ENCODE measurements at places on chromosomes 3 and 15.

GRCh38 chr3:3516996-3517395 is 282.2 kb upstream of the LRRN1 start:
- no peak for DNase-seq

GRCh38 chr3:134352031-134352671 is 22.1 kb downstream of the AMOTL2 start:
- no peak for DNase-seq

DNA sequence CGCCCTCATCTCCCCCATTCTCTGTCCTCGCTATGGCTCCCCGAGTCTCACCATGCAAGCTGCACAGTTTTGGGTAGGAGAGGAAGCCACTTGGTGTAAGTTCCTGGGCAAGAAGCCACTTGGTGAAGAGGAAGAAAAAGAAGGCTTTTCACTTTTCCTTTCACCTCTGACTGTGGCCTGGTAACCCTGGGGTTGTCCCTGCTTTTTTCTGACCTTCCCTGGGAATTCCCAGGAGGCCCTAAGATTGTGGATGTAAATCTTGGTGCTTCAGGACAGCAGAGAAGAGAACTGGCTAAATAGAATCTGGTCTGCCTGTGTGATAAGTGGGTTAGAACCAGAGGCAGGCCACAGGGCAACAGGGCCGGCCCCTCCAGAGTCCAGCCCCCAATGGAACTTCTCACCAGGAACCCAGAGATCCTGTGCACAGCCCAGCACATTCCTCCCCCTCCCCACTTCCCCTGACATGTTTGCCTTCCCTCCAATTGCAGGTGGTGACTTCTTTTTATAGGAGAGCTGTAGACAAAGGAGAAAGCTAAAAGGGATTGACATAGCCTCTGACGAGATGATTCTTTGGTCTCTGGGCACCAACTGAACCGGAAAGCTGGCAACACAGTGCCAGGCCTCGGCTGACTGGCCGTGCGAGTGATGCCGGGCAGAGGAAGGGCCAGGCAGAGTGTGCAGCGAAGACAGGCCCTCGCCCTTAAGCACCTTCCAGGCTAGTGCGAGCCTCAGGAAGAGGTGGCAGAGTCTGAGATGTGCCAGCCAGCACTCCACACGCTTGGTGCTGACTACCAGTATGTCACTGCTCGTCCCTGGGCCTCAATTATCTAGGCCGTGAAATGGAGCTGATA is 19.4 kb upstream of the SKOR1 start:
- no peak for DNase-seq

- no peak for DNase-seq
These were observed 108.3 kb downstream of the TOP2B start for GRCh38 chr3:25556447-25556846.

DNA sequence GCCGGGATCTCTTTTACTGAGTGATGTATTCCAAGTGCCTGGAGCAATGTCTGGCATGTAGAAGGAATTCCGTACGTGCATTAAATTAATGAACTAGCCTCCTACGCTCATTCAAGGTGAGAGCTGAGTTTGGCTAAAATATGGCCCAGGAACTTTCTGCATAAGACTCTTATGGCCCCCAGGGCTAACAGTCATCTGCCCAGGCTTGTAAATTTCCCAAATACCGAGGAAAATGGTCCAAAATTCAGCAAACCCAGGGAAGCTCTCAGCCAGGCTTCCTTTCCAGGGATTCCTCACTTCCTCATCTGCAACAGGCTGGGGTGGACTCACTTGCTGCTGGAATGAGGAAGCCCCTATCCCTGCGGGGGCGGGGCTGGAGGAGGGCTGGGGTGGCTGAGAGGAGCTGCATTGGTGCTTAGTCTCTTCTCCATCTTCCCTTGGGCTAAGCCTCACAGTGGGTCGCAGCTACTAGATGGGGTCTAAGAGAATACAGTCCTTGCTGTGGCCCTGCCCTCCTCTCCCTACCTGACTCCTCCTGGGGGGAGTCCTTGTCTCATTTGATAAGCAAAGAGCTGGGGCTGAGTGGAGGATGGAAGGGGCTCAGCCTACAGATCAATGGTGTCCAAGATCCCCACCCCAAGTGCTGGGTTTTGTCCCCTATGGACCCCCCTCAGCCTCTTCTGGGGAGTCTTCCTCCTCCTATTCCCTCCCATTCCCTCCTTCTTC is 28.5 kb upstream of the APOD start:
- no peak for DNase-seq

DNA sequence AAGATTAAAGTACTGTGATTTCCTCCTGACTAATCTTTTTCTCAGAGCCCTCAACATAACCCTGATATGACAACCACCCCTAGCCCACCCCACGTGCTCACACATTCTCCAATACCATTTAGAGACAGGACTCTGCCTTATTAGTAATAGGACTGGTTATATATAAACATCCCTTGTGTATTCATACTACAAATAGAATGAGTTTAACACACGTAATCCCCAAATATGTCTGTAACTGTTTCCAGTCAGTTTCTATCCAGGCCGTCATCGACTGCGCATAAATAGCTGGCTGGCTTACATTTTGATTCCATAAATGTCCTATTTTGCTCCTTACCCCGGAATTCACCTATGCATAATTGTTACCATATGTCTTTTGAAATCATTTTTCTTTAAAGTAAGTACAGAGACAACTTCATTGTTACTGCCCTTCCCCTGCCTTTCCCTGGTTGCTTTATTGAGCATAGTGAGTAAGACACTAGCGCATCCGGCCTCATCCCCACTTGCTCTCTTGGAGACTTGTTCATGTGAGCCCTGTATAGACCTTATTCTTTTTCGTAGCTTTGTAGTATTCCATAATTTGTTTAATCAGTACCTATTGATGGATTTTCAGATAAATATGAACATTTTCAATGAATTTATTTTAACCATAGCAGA is 3.5 kb upstream of the P2RY14 start:
- DNase-seq, result no peak

GRCh38 chr3:9863058-9863772 is 16.8 kb downstream of the CIDEC start:
- no peak for DNase-seq

- DNase-seq, result no peak
These were observed 30.6 kb upstream of the CERS3 start for GRCh38 chr15:100559330-100559729.

GRCh38 chr15:54277834-54278233 is 299.6 kb downstream of the UNC13C start:
- DNase-seq, result no peak

DNA sequence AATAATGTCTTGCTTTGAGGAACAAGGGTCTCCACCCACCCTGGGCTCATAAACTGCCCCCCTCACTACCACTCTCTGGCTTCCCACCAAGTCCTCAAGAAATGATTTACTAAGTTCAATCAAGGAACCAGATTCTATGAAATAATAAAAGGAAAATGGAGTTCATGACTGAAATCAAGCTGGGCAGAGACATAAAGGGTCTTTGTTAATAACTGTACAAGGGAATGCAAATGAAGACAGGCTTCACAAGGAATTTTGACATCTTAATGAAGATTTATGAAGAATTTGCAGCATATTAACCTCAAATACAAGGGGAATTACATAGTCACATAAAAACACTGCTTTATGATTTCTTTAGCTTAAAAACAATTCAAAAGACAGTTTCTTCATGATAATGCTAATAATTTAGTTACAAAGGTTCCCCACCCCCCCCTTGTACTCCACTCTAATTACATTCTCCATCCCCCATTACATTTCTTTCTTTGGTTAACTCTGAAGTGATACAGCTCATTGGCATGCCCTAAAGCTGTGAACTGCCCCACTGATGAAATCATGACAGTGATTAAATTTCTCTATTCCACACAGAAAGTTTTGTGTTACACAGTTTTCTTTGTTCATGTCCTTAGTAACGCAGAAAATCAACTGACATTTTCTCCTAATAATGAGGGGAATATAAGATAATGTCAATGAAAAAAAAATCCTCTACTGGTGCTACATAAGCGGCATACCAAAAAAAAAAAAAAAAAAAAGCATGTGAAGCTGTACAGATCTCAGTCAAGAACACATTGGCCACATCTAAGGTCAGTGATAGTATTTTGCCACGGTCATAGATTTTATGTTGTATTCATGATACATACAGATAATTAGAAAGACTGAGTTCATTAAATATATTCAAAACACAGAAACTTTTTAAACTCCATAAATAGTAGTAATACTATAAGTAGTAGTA is 54.4 kb downstream of the WWTR1 start:
- DNase-seq, result no peak

DNA sequence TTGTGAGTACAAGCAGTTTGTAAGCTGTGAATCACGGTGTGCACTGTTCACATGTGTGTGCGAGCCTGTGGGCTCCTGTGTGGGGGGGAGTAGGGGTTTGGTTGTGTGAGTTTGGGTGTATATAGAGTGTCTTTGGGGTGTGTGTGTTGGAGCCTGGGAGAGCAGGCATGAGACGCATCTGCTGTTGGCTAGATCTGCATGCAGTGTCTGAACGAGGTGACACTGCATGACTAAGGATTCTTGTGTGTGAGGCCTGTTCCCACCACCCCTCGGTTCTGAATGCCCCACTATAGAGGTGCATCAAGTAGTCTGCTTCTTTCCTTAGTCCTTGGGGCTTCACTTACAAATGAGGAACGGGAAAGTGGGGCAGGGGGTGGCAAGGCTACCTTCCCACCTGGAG is 68.4 kb downstream of the MAGEF1 start:
- no peak for DNase-seq

DNA sequence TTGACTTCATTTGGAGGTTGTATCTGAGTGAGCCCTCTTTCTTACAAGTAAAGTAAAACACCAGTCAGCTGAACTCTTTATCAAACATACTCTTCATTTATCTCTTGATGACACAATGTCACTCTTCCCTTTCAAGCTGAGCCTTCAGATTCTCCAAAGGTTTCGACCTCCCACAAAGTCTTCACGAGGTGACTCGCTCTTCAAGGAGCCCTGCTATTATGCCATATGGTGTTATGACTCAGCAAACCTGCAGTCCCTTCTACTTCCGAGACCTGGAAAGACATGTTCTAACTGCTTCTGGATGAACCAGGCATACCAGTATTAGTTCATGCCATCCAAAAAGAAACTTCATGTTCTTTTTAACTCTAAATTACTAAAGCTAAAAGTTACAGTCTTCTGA is 23.1 kb downstream of the AADAC start:
- no peak for DNase-seq

- no peak for DNase-seq
These were observed 92.2 kb upstream of the ALCAM start for GRCh38 chr3:105274536-105274935.

DNA sequence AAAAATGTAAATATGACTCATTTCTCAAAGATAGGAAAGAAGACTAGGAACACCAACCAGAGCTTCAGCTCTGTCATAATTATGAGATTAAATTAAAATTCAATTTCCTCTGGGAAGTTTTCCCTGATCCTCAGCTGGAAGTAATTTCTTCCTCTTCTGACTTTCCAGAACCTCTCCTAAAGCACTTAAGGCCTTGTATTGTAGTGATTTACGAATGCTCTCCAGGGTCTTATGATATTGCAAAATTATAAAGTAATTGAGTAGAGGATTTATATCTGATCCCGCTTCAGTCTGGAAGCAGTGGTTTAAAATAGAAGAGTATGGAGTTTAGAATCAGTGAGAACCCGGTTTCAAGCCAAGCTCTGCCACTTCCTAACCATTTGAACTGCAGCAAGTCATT is 279.8 kb downstream of the ZPLD1 start:
- DNase-seq, result no peak

GRCh38 chr3:121517953-121518655 is 27.7 kb downstream of the POLQ start:
- DNase-seq, result no peak

Data from GM12892 (cell line).